A549 (cell line): ENCODE measurements at places on chromosomes 11 and 22. TPM values are rescaled to one million over a fixed set of nuclear protein-coding genes. Genes with fewer than 3 reads are reported as not detected.

- DNase-seq: no peak
These were observed 148.1 kb upstream of the NARS2 start for GRCh38 chr11:78722786-78723185.

The PKDREJ gene
- polyA plus RNA-seq: not detected in 3 replicates

- peak; percentile 44 for DNase-seq
These were observed 22.9 kb upstream of the FGF3 start for GRCh38 chr11:69841859-69842698.

DNA sequence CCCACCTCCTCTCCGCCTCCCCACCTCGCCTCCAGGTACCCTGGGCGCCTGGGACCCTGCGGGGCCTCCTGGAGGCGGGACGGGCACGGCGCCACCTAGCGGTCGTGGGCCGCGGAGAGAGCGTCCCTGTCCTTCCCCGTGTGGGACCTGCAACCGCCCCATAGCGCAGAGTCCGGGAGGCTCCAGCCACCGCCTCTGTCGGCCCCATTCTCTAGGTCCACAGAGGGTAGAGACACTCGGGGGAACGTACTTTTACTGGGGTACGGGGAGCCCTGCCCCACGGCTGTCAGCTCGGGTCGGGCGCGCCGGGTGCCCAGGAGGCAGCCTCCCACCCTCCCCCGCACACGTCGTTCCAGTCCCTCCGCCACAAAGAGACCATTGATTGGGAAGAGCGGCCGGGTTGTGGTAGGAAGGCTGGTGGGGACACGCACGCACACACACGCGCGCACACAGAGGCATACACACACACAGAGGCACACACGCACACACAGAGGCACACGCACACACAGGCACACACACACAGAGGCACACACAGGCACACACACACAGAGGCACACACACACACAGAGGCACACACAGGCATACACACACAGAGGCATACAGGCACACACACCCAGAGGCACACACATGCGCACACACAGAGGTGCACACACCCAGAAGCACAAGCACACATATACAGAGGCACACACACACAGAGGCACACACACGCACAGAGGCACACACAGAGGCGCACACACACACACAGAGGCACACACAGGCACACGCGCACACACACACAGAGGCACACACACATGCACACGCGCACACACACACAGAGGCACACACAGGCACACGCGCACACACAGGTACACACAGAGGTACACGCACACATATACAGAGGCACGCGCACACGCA lies 12.6 kb upstream of the NECTIN1 start:
- DNase-seq: peak; percentile 58

The PRODH gene
- polyA plus RNA-seq: 1.5 to 2.4 TPM (median 2.3 TPM) in 3 replicates

DNA sequence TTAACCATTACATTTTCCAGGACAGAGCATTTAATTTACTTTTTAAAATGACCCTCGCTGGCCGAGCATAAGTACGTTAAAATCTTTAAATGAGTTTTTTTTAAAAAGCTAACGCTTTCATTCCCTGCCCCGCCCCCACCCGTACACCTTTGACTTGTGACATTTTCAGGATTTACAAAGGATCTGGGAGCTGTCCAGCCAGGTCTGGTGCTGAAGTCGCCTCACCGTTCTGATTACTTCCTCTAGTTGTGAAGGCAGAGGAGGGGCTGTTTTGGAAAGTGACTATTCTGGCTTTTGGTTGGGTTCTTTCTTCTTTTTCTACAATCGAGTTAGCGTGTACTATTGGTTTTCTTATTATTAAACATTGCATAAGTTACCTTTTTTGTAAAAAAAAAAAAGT lies 2.9 kb downstream of the C11orf87 start:
- DNase-seq: no peak

The OR8B12 gene
- polyA plus RNA-seq: not detected in 3 replicates

The C22orf15 gene
- polyA plus RNA-seq: not detected in 3 replicates

- DNase-seq: no peak
These were observed 192.1 kb upstream of the NCAM1 start for GRCh38 chr11:112769170-112769569.

The NLRP6 gene
- not detected in 3 replicates for polyA plus RNA-seq

The ALKBH8 gene
- polyA plus RNA-seq: 6.5 to 7.7 TPM (median 7.6 TPM) in 3 replicates

GRCh38 chr11:7974668-7975067 lies 9.4 kb upstream of the NLRP10 start:
- no peak for DNase-seq

DNA sequence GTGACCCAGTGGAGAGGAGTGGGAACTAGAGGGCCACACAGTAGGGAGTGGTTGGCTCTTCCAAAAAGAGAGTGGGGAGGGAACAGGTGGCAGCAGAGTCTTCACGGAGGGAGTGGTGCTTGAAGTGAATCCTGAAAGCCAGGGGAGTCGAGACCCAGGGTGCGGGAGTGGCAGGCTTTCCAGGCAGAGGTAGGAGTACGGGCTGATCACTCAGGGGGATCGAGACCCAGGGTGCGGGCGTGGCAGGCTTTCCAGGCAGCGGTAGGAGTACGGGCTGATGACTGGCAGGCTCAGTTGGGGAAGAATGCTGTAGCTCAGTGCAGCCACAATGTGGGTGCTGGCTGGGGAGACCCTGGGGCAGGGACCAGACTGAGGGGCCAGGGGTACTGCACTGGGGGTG lies 148.2 kb downstream of the TBC1D22A start:
- no peak for DNase-seq

- no peak for DNase-seq
These were observed 857.6 kb downstream of the METTL15 start for GRCh38 chr11:28965819-28966218.

DNA sequence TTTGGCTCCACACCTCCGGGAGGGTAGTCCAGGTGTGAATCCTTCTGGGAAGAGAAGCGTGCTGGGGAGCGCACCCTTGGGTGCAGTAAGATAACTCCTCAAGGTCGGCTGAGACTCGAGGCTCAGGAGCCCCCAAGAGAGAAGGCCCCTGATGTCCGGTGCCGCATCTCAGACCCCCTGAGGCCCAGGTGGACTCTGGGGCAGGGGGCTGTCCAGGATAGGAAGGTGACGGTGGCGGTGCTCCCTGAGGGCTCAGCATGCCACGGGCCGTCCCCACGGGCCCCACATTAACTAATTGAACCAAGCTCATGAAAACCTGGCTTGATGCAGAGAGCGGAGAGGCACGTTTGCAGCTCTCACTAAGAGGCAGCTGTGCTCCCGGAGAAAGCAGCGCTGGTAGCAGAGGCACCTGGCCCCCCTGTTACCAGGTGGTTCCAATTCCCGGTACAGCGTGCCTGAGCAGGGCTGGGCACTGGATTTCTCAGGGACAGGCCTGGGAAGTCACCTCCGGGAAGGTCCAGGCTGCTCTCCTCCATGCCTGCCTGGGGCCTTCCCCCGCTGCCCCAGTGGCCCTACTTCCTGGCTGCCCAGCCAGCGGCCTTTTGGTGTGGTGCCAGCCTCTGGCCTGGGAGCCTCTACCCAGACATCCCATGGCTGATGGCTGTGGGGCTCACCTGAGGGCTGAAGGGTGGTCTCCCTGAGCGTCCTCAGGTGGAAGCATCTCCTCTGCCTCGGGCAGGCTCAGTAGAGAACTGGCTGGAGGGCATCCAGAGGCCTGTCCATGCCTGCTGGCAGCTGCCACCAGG lies 1.1 kb downstream of the KCNQ1 start:
- DNase-seq: no peak
